ENCODE measurements at places on chromosomes 16 and 17.

DNA sequence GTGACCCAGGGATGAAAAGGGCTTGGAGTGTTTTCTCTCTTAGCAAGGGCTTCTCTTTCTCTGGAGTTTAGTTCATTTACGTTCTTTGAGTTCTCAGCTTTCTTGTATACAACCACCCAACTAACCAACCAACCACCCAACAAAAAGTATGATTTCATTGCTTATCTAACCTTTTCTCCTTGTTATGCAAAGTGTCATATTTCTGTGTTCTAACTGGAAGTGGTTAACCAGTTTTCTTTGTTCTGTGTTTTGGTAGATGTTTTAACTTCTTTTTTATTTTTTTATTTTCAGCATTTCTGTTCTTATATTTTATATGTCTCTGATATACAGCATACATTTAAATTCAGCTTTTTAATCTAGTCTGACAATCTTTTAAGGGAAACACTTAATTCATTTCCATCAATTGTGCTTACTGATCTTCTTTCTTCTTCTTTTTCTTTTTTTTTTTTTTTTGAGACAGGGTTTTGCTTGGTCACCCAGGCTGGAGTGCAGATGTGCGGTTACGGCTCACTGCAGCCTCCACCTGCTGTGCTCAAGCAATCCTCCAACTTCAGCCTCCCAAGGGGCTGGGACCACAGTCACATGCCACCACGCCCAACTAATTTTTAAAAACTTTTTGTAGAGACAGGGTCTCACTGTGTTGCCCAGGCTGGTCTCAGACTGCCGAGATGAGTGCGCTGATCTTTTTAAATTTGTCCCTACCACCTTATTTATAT is 29.6 kb downstream of the NLK start:
- DNase-seq: peak; percentile 73

GRCh38 chr16:23343643-23344612 is 41.8 kb downstream of the SCNN1B start:
- DNase-seq: no peak

GRCh38 chr16:85570735-85571562 is 42.2 kb upstream of the GSE1 start:
- no peak for DNase-seq

GRCh38 chr17:74690409-74690825 is 22.3 kb downstream of the CD300LF start:
- DNase-seq: no peak

GRCh38 chr16:53041320-53042051 is 11.2 kb downstream of the CHD9NB start:
- peak; percentile 31 for DNase-seq

DNA sequence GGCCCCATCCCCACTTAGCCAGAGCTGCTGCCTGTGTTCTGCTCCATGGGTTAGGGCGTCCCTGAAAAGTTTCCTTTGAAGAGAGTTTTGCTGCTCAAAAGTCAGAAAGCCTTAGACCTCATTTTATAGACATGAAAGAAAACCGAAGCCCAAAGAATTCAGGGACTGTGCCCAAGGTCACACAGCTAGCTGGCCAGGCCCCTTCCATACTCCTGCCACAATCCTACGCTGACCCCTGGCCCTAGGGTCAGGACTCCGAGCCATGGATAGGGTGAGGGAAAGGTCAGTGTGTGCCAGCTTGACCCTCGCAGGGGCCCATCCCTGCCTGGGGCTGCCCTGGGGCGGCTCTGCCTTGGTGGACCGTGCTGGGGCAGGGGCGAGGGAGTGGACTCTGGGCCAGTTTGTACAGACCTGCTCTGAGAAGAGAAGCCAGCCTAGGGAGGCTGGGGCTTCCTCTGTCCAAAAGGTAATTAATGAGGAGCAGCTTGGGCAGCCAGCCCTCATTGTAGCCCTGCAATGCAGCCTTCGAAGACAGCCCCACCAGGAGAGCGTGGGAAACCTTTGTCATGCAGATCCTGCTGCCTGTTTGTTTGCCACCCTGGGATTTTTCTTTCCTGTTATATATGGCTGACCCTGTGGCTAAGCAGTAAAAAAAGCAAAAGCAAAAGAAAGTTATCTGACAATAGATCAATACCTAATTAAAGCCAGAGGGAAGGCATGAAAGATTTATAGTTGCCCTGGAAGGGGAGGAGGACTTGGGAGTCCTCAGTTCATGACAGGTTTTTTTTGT is 37.4 kb downstream of the RHBDL3 start:
- DNase-seq: no peak

- no peak for DNase-seq
Measured at GRCh38 chr16:79053577-79053976, 547.0 kb downstream of the MAF start.

DNA sequence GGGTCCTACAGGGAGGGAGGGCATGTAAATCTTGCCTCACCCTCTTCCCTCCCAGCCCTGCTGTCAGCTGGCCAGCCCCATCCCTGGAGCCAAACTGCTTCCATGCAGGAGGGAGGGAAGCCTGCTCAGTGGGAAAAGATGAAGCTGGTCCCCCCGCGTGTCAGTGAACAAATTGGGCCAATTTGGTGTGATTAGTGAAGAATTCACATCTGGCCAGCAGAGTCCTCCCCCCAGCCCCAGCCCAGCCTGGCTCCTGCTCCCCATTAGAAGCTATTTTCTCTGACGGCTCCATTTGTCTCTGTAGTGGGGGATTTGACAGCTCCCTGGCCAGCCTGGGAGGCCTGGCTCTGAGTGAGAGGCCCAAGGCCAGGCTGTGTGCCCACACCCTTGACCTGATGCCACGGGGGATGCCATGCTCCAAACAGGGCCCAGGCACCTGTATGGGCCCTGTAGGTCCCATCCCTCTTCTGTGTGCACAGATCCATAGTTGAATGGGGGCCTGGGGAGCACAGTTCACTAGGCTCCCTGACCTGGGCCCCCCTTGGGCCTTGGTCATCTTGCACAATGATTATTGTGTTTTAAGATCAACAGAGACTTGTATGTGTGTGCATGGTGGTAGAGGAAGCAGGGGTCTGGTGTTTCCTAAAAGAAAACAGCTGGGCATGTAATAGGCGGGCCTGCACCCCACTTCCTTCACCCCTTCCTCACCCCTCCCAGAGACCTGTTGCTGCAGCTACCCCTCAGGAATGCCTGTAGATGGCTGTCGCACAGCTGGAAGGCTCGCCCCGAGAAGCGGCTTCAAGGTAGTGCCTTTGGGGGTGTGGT is 50.7 kb upstream of the TAC4 start:
- no peak for DNase-seq

DNA sequence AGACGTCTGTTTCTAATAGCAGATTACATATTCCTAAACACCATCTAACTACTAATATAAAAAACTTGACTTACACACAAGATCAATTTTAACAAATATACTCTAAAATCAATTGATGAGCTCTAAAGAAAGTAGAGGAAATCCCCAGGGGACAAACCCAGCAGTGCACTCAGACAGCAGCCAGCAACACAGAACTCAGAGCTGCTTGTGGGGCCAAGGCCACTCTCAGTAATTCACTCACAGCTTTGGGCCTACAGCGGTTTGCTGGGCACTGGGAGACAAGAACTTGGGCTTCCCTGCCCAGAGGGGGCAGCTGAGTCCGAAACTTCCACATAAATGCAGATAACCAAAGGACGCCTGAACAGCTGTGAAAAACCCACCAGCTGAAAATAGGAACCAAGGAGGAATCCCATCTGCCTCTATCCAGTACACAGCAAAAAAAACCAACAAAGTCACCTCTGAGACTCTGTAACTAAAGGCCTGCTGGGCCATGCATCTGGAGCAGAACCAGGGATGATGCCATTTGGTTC is 21.4 kb downstream of the NPLOC4 start:
- no peak for DNase-seq

- DNase-seq: no peak
Measured at GRCh38 chr17:80423536-80424225, 8.7 kb downstream of the ENDOV start.

GRCh38 chr17:50690887-50691549 is 16.7 kb downstream of the ANKRD40 start:
- DNase-seq: no peak

GRCh38 chr17:78472035-78472905 is 93.8 kb downstream of the PGS1 start:
- no peak for DNase-seq

DNA sequence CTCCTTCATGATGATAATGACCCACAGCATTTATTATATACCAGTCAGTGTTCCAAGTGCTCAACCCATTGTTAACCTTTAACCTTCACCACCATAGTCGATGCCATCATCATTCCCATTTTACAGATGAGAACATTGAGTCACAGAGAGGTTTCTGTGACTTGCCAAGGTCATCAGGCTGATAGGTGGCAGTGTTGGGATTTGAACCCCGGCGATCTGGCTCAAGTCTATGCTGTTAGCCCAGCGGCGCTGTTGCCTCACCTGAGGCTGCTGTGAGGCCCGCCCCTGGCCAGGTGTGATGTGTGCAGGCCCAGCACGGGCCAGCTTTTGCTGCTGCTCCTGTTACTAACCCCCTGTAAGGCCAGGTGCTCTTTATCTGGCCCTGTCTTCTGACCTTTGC is 101.2 kb downstream of the OR1D5 start:
- no peak for DNase-seq

GRCh38 chr16:1102921-1103635 is 7.0 kb upstream of the C1QTNF8 start:
- DNase-seq: no peak

DNA sequence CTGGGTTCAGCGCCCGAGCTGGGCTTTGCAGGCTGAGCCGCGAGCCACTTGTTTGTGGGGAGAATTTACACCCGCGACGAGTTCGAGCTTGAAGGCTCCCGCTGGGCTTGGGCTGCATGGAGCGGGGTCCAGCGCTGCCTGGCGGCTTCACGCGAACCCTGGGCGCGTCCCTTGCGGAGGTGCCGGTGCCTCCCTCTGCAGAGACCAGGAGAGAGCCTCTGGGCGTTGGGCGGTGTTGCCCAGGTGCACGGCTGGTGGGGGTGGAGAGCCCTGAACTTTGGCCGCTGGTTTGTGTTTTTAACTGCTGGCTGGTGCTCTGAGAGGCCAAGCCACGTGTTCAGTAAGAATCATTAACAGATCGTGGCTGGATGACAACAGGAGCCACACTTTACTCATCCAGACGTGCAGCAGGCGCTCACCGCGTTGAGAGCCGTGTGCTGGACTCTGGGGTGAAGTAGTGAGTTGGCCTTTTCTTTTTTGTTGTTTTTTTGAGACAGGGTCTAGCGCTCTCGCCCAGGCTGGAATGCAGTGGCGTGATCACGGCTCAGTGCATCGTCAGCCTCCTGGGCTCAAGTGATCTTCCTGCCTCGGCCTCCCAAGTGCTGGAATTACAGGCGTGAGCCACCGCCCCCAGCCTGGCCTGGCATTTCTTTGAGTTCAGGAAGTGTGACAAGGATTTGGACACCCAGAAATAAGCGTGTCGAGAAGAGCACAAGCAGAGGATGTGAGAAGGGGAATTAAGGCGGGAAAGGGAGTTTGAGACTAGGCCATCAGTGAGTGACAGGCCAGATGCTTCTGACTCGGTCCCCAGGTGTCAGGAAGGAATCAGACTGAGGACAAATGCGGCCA is 827 bp downstream of the CDK10 start:
- peak; percentile 60 for DNase-seq

- peak; percentile 87 for DNase-seq
Measured at GRCh38 chr17:80575057-80575875, 30.6 kb downstream of the RPTOR start.

DNA sequence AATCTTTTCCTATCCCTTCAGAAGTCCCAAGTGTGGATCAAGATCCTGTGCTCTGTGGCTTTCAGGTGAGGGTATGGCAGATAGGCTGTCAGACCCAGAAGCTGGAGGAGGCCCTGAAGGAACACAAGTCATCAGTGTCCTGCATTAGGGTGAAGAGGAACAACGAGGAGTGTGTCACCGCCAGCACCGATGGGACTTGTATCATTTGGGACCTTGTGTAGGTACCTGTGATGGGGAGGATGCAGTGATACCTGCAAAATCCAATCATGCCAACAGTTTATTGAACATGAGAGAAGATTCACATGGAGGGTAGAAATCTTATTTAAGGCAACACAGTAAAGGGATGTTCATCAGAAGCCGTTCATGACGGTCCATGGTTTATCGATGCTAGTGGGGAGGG is 10.0 kb upstream of the USP43 start:
- DNase-seq: no peak

- peak; percentile 16 for DNase-seq
Measured at GRCh38 chr17:27651411-27652345, 20.7 kb downstream of the LGALS9 start.

GRCh38 chr16:88686439-88687253 is at the start of gene SNAI3:
TSS of gene SNAI3 (minus strand) at chr16:88686507. CDS start at chr16:88686406, 101 bp downstream.
- peak; percentile 54 for DNase-seq

- peak; percentile 52 for DNase-seq
Measured at GRCh38 chr17:18025241-18025944, 13.6 kb downstream of the ATPAF2 start.

GRCh38 chr16:1347286-1347855 is 4.3 kb downstream of the TSR3 start:
- DNase-seq: no peak

DNA sequence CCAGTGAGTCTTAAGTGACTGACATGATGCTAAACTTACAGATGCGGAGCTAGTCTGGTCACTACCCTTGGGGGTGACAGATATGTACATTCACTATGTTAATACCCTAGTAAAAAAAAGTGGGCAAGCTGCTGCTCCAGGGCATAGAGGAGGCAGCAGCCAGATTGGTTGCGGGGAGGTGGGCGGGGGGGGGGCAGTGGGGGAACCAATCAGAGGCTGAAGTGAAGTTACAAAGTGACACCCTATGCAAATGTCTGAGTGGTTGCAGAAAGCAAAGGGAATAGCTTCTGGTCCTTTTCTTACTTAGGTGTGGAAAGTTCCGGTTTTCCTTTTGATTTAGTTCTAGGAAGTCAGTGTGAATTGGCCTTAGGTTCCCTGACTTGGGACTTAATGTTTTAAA is 12.1 kb downstream of the NDEL1 start:
- no peak for DNase-seq

GRCh38 chr16:26705346-26705745 is 361.4 kb upstream of the C16orf82 start:
- DNase-seq: no peak

DNA sequence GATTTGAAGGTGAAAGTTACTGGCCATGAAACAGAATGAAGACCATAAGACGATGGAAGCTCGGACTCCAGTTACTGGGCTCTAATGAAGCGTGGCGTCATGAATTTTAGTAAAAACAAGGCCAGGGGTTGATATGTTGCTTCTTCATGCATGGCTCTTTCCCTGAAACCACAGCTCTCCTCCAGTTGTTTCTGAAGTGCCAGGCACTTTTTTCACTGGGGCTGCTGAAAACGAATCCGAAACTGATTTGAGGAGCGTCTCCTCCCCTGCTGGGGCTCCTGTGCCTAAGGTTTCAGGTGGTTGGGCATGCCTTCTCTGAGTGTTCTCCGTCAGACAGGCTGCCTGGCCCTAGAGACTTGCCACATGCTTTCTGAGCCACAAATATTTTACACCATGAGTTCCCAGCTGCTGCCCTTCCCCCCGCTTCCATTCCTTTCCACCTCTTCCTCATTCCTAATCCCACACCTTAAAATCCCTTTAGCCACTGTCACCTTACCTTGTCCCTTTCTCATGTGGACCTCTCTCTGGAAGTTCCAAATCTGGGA is 3.7 kb upstream of the MYL4 start:
- DNase-seq: peak; percentile 77

DNA sequence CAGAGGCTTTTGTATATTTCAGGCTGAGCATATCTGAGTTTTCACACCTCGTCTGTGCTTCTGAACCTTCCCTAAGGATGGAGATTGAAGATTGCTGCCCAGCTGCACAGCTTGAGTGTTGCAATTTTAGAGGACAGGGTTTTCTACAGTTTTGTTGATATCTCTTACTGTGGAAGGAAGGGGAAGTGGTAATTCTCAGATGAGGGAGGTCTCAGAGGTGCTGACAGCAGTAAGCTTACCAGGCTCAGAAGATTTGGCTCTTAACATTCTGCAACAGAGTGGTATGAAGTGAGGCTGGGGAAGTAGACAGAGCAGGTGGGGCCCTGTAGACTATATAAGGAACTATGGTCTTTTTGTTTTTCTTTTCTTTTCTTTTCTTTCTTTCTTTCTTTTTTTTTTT is 45.8 kb upstream of the ARHGAP17 start:
- peak; percentile 51 for DNase-seq

All from iris pigment epithelial cell (primary cell).